ENCODE measurements at places on chromosomes 2 and 18.
A peak's percentile ranks its signal among the peaks of the same experiment; 100 is the strongest.

GRCh38 chr18:23814991-23815614 is 125.8 kb downstream of the LAMA3 start:
- no peak for DNase-seq

- no peak for DNase-seq
These were observed 250.8 kb upstream of the OSR1 start for GRCh38 chr2:19609266-19609665.

DNA sequence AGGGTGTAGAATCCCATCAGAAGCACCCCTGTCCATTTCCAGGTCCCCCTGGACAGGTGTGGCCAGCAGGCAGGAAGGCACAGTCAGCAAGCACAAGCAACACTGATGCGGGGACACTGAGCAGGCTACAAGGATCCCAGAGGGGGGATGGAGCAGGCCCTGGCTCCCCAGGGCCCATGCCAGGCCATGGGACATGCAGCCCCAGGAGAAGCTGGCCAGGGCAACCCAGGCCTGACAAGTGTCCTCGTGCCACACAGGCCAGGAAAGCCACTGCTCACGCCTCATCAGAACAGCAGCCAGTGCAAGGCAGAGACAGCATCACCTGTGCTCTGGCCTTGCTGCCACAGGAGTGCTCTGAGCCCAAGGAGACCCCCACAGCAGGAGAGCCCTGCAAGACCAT is 14.1 kb upstream of the GPC1 start:
- no peak for DNase-seq

- no peak for DNase-seq
These were observed 61.1 kb downstream of the KCNF1 start for GRCh38 chr2:10972683-10973433.

DNA sequence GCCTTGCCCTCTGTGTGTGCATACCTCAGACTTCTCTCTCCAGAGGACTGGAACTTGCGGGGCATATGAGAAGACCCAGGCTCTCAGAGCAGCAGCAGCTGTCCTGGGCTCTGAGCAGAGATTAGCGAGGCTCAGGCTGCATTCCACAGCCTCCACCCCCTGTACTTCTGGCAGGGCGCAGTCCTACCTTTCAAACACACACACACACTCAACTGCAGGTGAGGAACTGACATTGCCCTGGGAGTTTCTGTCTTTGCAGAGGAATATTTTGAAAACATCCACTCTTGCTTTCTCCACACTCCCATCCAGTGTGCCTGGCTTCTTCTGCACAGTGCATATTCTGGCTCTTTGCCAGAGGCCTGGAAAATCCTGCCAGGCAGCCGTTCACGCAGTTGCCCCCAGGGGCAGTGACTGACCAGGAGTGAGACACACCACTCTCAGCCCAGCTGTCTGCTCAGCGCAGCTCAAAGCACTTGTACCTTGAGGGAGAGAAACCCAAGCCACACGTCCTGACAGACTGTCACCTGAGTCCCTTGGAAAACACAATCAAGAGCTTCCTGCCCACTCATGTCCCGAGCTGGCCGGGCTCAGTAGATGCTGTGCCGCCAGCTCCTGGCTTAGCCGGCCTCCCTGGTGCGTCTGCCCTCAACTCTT is 460.8 kb downstream of the RNF144A start:
- DNase-seq = no peak

DNA sequence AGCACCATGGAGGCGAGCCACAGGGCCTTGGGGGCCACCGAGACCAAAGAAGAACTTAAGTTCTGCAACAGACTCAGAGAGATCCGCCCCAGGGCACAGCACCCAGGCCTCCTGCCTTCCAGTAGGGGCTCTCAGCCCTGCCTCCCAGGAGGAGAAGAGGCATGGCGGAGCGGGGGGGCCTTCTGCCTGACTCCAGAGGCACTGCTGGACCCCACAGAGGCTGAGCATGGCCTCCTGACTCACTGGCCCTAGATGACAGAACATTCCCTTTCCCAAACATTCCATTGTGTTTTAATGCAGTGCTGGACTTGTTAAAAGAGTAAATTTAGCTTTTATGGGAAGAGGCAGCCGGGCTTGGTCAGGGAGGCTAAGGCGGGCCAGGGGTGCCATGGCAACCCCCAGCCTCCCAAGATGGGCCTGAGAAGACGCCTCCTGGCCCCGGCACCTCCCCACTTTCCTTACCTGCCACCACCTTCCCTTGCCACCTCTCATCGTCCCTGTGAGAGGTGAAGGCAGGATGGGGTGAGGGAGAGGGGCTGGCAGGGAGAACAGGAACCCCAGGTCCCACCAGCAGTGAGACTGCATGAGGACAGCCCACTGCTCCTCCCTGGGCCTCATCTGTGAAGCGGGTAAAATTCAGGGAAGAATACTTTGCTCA is 65.4 kb downstream of the SMAD7 start:
- DNase-seq = no peak

- DNase-seq = no peak
These were observed 5.1 kb downstream of the FER1L5 start for GRCh38 chr2:96647681-96648080.

- no peak for DNase-seq
These were observed 458.7 kb upstream of the HNRNPA3 start for GRCh38 chr2:176753752-176754474.

DNA sequence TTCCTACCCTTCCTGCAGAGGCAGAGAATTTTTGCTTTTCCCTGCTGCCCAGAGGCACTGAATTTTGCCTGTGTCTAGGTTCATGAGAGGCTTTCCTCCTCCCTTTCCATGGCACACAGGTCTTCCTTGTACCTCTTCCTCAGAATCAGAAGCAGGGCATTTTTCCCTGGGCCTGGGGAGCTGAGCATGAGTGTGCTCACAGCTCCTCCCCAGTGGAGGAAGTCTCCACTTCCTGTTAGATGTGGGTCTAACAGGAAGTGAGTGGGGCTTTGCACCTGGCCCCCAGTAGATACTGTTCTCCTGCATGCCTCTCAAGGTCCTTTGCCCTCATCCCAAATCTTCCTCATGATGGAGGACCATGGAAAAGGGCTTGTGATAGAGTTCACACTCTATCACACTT is 297.2 kb upstream of the FIGN start:
- DNase-seq = no peak

DNA sequence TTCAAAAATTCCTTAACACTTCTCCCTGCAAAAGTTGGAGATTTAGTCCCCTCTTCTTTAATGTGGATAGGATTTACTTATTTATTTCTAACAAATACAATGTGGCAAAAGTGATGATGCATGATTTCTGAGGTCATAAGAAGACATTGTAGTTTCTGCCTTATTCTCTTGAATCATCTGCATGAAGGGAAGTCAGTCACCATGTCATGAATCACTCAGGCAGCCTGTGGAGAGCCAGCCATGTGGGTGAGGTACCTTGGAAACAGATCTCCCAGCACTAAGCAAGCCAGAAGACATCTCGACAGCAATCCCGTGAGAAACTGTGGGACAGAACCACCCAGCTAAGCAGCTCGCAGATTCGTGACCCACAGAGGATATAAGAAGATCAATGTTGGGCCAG is 2.7 kb upstream of the ZC3H8 start:
- DNase-seq = no peak

DNA sequence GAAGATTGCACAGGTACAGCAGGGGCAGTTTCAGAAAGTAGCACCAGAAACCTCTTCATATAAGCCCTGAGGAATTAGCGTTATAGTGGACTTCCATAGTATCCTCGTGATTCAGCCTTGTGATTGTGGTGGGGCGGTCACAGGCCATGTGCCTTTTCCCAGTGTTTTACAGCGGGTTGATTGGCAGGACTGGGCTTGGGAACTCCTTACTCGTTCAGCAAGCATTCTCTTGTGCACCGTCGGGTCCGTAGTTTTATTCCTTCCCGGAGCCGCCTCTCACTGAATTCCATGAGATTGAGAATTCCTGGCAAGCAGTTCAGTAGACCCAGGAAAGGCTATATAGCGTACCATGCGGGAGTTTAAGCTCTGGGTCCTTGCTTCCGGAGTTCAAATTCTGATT is 5.2 kb downstream of the COPS8 start:
- DNase-seq = no peak

GRCh38 chr2:38540580-38541286 is 62.0 kb downstream of the HNRNPLL start:
- no peak for DNase-seq

- DNase-seq = peak; percentile 14
These were observed 77.1 kb upstream of the NARS1 start for GRCh38 chr18:57698571-57699276.

All from NCI-H1048 (cell line).